ENCODE measurements at places on chromosomes 6 and 20. TPM values are rescaled to one million over a fixed set of nuclear protein-coding genes. Genes with fewer than 3 reads are reported as not detected.

Gene C2
- 2.2 TPM for total RNA-seq

Gene VSTM2L
- total RNA-seq = not detected

- DNase-seq = no peak
These were observed 148.8 kb downstream of the PREX1 start for GRCh38 chr20:48679011-48679410.

- DNase-seq = no peak
These were observed 351.2 kb downstream of the CD83 start for GRCh38 chr6:14468647-14469321.

GRCh38 chr6:139271056-139271455 lies 20.7 kb downstream of the TXLNB start:
- DNase-seq = no peak
